ENCODE measurements at places on chromosomes 7 and 10.

DNA sequence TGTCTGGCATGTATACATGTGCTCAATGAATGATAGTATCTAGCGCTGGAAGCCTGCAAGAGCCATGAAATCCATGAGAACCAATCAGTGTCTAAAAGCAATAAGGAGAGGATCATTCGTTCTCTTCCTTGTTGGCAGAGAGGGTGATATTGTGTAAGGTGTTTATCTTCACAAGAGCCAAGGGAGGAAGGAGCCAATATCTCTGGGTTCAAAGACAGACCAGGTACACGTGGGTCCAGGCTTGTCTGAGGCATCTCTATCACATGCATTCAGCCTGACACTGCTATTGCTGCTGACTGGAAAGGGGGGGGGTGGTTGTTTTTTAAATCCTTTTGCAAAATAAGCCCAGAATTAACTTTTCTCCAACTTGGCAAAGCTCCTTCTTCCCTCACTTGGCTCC, 4.0 kb downstream of the SEC31B start:
- no peak for DNase-seq

GRCh38 chr10:80468002-80468401, 13.9 kb downstream of the TSPAN14 start:
- peak; percentile 70 for DNase-seq

DNA sequence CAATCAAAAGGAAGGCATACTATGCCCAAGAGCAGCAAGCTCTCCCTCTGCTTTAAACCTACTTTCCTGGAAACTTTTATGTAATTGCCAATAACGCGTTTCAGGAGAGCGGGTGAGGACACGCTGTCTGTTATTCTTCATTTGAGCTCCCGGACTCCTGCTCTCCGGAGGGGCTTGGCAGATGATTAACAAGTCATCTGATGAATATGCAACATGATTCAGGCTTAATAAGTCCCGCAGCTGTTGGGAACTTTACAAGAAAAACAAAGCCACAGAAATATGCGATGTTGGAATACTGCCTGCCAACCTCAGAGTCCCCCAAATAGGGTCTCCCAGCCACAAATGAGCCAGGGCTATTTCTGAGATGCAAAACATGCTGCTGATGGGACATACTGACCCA, 348.0 kb downstream of the GPAM start:
- no peak for DNase-seq

DNA sequence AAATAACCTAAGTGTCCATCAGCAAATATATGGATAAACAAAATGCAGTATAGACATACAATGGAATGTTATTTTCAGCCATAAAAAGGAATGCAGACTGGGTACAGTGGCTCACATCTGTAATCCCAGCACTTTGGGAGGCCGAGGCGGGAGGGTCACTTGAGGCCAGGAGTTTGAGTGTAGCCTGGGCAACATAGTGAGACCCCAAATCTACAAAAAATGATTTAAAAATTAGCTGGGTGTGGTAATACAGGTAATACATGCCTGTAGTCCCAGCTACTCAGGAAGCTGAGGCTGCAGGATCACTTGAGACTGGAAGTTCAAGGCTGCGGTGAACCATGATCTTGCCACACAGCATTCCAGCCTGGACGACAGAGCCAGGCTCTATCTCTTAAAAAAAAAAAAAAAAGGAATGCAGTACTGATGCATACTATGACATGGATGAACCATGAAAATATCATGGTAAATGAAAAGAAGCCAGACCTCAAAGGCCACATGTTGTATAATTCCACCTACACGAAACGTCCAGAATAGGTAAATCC, 6.9 kb downstream of the MCMBP start:
- no peak for DNase-seq

DNA sequence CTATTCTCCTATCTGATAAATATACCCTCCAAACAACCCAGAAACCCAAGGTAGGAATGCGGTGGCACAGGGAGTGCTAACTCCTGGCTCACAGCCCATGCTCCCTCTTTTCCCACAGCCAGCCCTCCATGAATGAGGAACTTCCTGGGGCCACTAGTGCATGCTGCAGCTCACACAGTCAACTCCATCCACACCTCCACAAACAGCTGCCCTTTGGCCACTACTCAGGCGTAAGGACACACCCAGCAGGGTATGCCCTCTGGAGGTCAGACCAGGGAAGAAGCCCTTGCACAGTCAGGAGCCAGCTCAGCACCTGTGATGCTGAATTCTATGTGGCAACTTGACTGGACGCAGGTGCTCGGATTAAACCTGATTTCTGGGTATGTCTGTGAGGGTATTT, 85.2 kb upstream of the PIK3CG start:
- no peak for DNase-seq

- DNase-seq: no peak
Observed at GRCh38 chr7:31958226-31958625, 112.0 kb downstream of the PDE1C start.

DNA sequence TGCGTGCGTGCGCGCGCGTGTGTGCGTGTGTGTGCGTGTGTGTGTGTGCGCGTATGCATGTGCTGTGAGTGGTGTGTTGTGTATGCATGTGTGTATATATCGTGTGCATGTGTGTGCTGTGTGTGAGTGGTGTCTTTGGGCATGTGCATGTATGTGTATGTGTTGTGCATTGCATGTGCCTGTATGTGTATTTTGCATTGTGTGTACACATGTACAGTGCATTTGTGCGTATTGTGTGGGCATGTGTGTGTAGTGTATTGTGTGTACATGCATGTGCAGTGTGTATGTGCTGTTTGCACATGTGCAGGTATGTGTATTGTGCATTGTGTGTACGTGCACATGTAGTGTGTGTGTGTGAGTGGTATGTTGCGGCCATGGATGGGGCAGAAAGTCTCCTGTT, 6.0 kb upstream of the DPYSL4 start:
- no peak for DNase-seq

DNA sequence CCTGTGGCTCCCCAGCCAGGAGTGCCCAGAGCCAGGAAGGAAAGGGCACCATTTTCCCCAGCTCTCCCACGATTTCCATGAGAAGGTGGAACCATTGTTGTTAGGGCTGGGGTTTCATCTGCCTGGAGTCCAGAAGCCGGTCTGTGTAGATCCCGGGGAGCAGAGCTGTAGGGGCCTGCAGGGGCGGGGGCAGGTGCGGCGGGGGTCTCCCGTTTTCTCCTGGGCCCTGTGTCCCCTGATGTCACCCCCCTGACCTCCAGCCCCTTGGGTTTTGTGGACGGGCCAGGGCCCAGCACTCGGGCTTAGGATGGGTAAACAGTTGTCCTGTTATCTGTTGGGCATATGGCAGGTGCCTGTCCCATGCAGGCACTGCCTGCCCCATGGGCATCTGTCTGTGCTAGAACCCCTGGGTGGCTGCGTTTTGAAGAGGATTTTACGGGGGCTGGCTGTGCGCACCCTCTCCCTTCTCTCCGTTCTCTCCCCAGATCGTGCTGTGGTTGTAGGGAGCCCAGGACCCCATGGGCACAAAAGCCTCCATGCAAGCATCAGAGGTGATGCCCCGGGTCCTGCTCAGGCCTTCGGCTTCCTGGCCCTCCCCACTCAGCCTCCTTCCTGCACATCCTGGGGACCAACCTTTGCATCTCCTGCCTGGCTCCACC, 158.8 kb downstream of the WDR37 start:
- DNase-seq: no peak
